ENCODE measurements at places on chromosomes 3 and 15.

DNA sequence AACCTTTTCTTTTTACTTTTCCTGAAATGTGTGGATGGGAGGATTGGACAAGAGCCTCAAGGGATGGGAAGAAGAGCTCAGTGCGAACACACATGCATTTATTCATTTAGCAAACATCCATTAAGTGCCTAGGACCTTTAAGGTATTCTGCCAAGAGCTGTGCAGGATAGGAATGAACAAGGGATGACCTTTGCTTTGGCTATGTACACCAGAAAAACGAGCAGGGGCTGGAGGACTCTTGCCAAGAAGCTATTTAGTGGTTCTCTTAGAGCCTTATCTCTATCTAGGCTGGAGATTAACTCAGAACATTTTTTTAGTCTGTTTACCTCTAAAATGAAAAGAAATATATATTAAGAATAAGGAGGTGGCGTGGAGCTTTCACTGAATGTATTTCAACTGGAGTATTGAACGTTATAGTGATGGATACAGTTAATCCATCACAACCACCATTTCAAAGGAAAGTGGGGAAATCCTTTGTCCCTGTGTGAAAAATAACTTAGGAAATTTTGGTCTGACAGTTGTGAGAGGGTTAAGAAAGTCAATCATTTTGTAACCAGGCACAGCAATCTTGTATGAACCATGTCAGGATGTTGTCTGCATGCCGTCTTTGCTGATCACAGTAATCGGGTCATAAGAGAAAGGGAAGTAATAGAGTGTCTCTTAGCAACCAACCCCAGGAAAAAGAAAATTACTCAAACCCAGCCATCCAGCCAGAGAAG lies 279.0 kb downstream of the LPP start:
- DNase-seq: no peak

GRCh38 chr3:22659651-22660475 lies 543.3 kb upstream of the UBE2E2 start:
- DNase-seq: no peak

- no peak for DNase-seq
Observed at GRCh38 chr15:101642361-101642760, 9.8 kb downstream of the TM2D3 start.

DNA sequence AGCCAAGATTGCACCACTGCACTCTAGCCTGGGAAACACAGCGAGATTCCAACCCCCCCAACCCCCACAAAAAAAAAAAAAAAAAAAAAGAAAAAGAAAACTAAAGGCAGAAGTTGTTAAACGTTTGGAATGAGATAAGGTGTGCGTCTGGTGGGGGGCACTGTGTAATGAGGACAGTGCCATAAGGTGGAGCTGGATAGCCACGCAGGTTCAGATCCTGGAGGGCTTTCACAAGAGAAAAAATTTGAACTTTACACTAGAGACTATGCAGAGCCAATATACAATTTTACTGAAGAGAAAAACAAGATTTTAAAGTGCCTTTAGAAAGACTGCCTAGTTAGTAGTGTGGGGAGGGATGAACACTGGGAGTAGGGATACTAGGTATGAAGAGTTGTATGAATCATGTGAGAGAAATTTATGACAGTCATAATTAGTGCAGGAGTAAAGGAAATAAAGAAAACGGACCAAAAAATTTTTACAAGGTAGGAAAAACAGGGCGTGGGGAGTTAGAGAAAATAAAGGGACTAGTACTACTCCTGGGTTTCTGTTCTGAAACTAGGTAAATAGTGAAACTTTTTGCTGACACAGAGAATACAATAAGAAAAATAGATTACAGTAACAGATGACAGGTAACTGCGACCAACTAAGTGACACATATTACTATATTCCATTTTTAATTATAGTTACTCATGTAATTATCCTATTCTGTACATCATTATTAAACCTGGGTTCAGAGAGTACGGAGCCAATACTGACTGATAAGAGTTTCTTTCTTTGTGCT lies 108.1 kb downstream of the PEAK1 start:
- DNase-seq: no peak

DNA sequence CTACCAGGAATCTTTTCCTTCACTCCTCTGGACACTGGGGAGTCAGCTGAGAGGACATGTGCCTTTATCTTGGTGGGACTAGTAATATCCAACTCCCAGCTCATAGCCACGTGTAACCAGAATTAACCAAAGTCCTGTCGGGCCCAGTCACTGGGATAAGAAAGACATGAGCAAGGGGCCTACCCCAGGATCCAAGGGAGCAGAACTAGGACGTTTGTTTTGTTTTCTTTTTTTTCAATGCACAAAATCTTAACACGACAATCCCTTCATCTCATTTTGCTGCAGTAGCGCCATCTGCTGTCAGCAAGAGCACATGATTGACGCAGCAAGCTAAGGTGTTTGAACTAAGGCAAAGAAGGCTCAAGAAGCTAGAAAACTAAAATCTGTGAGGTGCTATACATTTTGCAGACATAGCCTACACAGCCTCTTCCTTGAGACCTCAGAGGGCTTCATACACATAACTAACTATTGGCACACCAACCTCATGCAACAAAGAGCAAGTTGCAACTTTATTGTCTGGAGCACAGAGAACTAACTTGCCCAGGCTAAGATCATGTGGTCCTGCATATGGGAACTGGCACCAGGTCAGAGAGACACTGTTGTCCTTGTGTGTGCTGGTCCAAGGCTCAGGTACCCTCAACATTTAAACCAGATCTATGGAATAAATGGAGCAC lies 43.6 kb downstream of the RLBP1 start:
- DNase-seq: peak; percentile 55

GRCh38 chr15:93088200-93088980 lies 621 bp downstream of the RGMA start:
- no peak for DNase-seq

DNA sequence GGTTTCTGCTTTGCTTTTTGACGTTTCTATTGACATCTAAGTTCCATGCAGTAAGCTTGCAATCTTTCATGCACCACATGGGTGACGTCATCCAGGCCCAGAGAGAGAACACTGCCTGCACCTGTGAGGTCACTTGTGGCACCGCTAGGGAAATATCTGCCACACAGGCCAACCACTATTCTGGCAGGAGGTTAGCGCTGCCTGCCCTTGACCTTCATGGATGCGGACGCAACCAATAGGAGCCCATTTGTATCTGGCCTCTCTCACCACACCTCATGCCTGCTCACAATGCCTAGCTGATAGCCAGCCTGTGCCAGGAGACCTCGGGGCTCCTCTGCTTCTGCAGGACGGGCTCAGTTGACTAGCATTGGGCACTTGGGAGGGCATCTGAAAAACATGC lies 55.8 kb upstream of the PRR23E start:
- no peak for DNase-seq

DNA sequence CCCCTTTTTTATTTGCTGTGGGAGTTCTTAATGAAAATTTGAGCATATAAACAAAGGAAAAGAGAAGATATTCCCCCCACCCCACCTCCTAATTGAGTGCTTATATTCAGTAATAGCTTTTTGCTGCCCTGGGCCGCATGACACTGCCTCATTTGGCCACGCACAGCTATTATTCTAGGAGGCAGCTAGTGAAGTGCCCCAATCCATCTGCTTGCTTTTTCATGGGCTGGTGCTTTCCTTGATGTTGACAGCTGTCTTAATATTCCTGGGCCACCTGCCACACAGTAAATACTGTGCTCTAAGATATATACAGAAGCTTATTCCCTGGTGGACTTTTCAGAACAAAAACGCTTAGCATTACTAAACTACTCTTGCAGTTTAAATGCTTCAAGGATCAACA lies 3.8 kb upstream of the CRYBG3 start:
- no peak for DNase-seq

- DNase-seq: no peak
Observed at GRCh38 chr3:45188719-45189659, 37.1 kb downstream of the TMEM158 start.

GRCh38 chr3:42507252-42507651 lies 4.8 kb downstream of the VIPR1 start:
- no peak for DNase-seq

- DNase-seq: no peak
Observed at GRCh38 chr3:20916951-20917606, 731.1 kb upstream of the SGO1 start.

- DNase-seq: no peak
Observed at GRCh38 chr3:29420106-29420505, 139.2 kb downstream of the RBMS3 start.

DNA sequence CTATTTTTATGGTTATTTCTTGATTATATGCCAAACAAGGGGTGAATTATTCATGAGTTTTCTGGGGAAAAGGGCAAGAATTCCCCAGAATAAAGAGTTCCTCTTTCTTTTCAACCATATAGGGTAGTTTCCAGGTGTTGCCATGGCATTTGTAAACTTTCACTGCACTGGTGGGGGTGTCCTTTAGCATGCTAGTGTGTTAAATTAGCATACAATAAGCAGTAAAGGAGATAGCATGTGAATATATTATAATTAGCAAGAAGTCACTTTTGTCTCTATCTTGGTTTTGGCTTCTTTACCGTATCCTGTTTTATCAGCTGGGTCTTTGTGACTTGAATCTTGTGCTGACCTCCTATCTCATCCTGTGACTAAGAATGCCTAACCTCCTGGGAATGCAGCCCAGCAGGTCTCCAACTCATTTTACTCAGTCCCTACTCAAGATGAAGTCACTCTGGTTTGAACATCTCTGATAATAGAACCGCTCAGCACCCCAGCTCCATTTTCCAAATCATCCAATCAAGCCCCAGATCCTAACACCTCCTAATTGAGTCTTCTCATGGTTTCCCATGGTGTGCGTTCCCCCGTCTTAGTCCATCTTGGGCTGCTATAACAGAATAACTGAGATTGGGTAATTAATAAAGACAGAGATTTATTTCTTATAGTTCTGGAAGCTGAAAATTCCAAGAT lies 3.4 kb upstream of the SELENOT start:
- DNase-seq: no peak

- no peak for DNase-seq
Observed at GRCh38 chr3:123540285-123540684, 44.6 kb downstream of the HACD2 start.

- DNase-seq: no peak
Observed at GRCh38 chr15:25849157-25849921, 13.8 kb downstream of the ATP10A start.

GRCh38 chr3:138068579-138069174 lies 46.7 kb downstream of the DZIP1L start:
- DNase-seq: peak; percentile 69

DNA sequence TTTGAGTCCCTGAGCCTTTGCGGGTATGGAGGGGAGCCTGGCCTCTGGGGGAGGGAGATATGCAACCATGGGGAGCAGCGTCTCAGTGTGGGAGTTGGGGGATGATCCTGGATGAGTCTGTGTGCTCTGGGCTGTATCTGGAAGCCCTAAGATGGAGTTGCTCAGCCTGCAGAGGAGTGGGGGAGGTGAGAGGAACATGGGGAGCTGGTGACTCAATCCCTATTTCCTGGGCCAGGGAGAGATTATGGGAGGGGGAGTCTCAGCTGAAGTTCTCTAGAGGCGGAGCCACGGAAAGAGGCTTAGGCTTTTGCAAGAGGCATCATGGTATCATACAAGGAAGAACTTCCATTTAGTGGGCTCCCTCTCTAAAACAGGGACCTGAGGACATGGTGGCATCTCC lies 59.5 kb upstream of the TMEM115 start:
- no peak for DNase-seq

DNA sequence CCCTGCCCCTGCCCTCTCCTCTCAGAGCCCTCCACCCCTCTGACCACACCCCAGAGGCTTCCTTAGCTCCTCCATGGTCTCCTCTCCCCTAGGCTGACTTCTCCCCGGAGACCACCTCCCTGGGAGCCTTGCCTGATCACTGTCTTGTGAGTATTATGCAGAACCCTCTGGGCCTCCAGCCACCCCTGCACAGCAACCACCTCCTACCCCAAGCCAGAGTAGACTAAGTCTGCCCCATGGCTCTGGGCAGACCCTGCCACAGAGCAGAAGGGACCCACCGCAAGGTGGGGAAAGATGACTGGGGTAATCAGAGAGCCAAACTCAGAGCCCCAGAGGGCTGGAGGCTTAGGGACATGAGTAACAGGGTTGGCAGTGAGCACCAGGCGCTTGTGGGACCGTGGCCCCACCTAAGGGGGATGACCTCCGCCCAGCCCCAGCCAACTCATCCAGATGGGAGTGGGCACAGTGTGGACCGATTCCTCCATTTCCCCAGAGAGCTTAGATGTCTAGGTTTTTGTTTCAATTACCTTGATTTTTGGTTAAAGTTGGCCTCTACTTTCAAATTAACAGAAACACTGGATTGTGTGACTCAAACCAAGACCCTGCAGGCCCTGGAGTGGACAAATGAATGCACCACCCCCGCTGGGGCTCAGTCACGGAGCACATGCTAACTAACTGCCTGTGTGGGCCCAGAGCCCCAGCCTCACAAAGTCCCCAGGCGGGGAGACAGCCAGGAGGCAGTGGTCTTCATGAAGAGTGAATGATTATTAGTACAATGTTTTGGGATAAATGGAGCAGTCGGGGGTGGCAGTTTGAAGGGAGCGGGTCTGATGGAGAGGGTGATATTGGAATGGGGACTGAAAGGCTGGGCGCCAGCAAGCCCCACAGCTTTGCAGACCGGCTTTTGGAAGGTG lies 119.4 kb upstream of the PRR20G start:
- DNase-seq: no peak

- no peak for DNase-seq
Observed at GRCh38 chr3:171850960-171851659, 8.0 kb downstream of the TMEM212 start.

DNA sequence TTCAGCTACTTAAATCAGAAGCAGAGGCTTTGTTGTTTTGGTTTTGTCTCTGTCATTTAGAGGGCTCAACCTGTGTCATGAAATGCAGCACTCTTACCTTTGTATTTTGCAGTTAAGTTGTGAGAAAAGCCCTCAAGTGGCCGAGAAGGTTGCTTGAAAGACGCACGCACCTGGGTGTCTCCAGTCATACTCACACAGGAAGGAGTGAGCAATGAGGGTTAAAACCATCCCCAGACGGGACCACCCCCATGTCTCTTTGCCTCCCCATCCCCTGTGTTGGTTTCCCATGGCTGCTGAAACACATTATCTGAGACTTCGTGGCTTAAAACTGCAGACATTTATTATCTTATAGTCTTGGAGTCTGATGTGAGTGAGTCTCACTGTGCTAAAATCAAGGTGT lies 376.1 kb upstream of the CFAP20DC start:
- DNase-seq: peak; percentile 22

DNA sequence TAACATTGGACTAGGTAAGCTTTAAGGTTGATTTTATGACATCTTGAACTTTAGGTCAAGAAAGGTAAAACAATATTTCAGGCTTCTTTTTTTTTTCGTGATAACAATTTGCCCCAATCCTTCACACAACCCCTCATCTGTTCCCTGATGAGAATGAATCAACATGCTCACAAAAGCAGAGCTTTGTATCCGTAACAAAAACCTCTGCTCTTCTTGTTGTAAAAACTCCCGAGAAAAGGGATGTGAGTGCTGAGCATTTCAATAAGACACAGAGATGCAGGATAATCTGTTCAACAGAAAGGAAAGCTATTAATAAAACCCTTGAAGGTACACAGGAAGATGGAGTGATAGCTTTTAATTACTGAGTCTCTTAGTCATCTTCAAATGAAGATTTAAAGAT lies 94.3 kb downstream of the RAD18 start:
- no peak for DNase-seq

DNA sequence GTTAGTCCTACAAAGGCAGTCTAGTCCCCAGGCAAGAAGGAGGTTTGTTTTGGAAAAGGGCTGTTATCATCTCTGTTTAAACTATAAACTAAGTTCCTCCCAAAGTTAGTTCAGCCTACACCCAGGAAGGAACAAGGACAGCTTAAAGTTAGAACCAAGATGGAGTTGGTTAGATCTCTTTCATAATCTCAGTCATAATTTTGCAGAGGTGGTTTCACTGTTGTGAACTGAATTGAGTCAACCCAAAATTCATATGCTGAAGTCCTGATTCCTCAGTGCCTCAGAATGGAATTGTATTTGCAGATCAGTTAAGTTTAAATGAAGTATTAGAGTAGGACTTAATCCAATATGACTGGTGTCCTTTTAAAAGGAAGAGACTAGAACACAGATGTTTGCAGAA lies 101.0 kb upstream of the C3orf80 start:
- DNase-seq: no peak

Data from activated CD4-positive, alpha-beta T cell treated with anti-CD3 and anti-CD28 coated beads, Interleukin-2, amount 50 U/mL, for 4 hours (primary cell).